ENCODE measurements at places on chromosomes 7 and 10.

DNA sequence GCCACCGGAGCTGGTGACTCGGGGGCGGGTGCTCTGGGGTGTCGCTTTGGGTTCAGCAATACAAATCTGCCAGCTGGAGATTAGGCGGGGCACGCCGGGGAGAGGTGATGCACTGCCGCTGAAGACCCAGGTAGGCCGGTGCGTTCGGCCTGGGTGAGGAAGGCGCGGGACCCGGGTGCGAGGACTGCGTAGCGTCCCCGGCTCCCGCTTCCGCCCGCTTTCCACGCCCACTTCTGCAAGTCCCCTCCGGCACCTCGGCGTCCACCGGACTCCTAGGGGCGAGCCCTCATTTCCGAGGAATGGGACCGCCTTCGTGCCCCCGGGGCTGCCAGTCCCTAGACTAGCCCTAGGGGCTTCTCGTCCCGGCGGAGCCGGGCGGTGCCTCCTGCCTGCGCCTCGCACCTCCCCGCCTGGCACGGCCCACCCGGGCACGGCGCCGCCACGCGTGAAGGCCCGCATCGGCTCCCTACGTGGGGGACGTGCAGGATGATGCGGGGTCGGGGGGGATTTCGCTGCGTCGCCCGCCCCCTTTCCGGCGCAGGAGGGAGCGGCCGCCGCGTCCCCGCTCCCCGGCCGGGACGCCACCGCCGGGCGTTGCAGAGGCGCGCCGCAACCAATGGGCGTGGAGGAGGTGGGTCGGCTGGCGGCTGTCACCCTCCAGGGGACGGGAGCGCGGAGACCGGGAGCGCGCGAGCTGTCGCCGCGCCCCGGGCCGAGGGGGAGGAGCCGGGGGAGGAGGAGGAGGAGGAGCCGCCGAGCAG is 40.0 kb downstream of the HK1 start:
- DNase-seq = peak; percentile 84

DNA sequence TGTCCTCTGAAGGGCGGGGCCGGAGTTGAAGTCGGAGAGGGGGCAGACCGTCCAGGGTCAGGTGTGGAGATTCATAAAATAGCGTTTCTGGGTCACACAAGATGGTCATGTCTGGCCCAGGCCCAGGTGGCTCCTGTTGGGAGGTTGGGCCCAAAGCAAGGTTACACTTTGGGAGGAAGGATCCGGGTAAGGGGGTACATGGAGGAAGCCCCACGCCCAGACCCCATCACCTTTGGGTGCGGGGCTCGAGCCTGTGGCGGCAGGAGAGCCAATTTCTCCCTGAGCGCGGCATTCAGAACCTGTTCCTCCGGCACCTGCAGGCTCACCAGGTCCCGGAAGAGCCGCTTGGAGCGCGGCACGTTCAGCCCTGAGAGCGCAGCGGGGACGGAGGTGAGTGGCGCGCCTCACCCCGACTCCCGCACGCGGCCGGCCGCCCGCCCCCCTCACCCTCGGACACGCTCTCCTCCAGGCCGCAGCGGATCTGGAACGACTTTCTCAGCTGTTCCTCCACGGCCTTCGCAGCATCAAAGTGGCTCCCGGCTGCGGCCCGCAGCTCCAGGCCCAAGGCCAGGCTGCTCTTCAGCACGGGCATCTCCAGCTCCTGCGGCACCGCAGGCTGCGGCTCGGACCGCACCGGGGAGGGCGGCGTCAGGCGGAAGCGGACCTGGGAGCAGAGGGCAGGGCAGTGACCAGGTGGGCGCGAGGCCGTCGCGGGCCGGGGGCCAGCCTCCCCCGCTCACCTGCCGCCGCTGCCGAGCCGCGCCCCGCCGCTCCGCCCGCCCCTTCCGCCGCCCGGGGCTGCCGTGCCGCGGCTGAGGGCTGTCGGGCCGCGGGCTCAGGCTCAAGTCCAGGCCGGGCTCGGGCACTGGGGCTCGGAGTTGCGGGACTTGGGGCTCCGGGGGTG is 644 bp downstream of the PPP1R35 start:
- DNase-seq = no peak

DNA sequence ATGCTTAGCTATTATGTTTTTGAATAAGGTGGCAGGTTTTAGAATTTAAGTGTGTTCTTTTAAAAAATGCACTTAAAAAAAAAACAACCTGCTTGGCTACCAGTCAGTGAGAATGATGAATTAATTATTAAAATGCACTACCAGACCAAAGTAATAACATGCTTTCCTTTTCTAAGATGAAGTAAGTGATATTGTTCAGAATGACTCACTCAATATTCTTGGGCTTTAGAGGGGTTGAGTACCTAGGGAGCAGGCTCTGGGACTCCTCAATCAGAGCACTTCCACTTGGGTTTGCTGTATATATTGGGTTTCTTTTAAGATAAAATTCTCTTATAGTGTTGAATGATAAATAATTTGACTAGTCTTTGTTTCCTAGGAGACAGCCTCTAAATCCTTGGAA is 8.6 kb downstream of the STAM start:
- DNase-seq = no peak

GRCh38 chr10:36448760-36449691 is 676.4 kb upstream of the ANKRD30A start:
- no peak for DNase-seq

DNA sequence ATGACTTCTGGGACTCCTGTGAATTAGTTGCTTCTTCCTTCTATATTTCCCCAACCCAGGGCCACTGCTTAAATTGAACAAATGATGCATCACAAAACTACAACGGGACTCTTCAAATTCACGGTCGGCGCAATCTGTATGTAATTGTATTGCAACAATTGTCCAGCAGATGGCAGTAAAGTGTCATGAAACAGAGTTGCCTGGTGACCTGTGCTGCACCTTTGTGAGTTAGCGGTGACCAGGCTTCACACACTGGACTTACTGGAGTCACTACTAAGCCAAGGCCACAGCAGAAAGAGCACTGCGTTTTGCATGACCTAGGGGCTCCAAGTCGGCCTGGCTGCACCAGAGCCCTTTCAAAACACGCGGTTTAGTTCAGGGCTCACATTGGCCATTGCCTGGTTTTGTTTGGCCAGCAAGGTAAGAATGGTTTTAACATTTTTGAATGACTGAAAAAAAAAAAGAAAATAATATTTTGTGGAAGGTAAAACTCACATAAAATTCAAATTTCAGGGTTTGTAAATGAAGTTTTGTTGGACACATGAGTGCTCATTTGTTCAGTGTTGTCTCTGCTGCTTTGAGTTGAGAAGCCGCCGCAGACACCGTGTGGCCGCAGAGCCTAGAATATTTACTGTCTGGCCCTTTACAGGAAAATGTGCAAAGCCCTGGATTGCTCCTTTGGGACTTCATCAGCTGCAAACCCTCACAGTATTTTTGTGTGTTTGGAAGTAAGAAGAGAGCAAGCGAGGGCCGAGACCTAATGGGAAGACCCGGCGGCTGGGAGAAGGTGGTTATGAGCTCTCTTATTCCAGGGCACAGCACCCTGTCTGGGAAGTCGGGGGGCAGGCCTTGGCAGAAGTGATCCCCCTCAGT is 23.2 kb upstream of the ZNF32 start:
- peak; percentile 67 for DNase-seq

DNA sequence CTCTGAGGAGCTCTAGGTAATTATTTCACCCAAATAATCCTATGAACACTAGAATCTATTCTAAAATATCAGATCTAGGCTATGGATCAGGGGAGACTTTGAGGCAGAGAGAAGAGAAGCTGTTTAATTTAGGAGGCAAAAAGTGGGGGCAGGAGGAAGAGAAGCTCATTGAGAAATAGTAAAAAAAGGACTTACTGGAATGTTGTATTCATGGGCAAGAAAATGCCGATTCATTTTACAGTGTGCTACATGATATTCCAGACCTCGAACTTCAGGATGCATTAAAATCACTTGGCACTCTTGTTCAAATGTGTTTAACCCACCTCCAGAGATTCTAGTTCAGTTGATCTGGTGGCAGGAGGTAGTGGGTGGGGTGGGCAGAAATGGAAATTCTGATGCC is 109.5 kb upstream of the ITGB1 start:
- DNase-seq = no peak

GRCh38 chr7:7979558-7979957 is 11.0 kb downstream of the GLCCI1 start:
- no peak for DNase-seq

DNA sequence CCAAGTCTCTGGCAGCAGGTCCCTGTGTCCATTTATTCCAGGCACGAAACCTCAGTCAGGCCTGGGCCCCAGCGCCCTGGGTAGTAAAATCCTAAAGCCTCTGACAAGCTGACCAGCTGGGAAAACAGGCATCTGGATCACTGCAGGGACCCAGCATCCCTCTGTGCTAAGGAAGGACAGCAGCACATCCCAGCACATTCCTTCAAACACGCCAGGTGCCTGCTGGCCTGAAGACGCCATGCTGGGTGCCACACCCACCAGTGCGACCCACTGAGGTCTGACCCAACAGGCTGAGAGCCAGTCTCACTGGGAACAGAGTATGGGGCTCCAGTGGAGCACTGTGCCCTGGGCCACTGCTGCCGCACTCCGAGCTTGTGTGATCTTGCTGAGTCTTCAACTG is 6.4 kb downstream of the DNAJB12 start:
- no peak for DNase-seq

GRCh38 chr10:112304267-112304859 is 21.2 kb downstream of the TECTB start:
- no peak for DNase-seq

DNA sequence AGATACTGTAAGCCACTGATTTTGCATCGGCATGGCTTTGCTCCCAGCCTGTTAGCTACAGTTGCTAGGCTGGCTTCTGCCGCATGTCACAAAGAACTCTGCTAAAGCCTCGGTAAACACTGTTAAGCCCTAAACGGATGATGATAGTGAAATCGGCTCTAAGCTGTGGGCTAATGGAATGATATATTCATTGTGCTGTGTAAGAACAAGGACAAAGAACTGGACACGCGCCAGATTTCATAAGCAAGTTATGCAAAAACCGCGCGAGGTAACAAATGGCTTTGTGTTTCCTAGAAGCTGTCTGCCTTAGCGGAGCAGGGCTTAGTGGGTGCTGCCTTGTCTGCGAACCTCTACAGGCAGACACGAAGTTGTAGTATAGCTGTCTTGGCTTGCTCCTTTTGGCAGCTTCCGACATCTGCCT is 331.3 kb upstream of the COBL start:
- DNase-seq = no peak

DNA sequence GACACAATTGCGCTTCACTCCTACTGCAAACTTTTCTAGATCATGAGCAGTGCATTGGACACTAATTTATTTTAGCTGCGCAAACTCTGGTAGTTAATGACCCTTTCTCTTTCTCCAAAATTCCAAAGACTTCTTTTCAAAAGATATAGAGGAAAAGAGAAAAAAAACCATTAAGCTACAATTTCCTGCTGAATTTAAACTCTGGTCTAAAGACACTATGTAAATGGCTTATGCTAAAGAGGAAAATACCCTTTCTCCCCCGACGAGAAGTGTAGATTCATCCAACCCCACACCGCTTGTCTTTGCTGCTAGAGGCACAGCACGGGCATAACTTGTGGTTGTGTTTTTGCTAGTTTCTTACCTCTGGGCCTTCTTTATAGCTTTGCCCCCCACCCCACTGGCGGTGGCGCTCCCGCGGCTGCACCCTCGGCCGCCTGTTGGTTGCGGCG is 84.1 kb downstream of the SNX10 start:
- no peak for DNase-seq

DNA sequence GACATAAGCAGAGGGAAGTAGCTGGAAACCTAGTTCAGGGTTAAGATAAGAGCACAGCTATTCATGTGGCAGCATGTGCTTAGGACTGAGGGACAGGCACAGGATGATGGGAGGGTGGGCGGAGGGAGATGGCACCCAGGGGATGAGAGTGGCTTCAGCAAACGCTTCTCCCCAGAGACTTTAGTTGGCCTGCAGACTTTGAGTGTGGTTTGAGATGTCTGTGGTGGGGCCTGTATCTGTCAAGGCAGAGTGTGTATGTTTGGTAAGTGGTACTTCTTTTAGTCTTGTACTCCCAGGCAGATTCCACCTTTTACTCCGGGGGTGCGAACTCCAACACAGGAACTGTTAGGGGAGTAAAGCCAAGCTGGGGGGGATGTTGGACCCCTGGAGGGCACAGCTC is 88.9 kb downstream of the WDFY4 start:
- no peak for DNase-seq

- DNase-seq = no peak
These were observed 93.2 kb downstream of the AKR1D1 start for GRCh38 chr7:138169441-138169851.

DNA sequence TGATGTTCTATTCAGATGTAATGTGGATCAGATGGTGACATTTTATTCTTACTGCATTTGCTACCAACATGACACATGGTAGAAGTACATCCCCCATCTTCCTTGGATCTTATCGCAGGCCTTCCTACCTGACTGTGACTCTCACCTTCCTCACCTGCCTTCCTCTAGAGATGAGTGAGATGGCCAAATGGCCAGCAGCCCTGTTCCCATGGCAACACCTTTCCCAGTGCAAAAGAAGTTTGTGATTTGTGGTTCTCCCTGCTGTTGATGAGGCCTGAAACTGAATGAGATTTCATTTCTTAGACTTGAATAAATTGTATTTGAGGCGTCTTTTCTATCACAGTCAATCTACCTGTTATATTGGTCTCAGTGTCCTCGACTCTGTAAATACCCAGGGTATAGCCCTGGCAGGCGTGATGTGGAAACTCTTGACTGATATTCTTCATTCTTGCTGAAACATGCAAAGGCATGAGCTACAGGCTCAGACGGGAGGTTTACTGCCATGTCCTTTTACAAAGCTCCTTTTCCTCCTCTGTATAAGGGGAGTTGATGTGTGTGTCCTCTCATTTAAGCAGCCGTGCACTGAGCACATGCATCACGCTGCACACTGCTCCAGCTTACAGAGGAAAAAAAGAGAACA is 440.7 kb upstream of the AKR1E2 start:
- DNase-seq = no peak

GRCh38 chr10:118924493-118924892 is 105.0 kb upstream of the NANOS1 start:
- no peak for DNase-seq

- no peak for DNase-seq
These were observed 25.5 kb upstream of the RBM33 start for GRCh38 chr7:155618708-155619633.

DNA sequence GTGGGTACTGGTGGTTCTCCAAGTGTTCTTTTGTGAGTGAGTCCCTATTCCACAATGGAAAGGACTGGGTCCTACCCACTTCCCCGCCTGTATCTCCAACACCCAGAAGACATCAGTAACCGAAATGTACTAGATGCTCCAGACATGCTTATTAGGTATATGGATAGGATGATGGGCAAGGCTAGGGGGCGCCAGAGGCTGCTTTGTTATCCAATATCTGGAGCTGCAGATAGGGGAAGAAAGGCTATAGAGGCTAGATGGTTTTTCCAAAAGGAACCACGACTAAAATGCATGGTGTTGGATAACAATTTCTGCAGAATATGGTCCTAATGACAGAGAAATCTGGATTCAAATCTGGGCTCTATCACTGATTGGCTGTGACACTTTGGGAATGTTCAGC is 56.2 kb upstream of the TM9SF3 start:
- peak; percentile 39 for DNase-seq

- DNase-seq = no peak
These were observed 49.3 kb upstream of the INPP5A start for GRCh38 chr10:132488231-132488821.

DNA sequence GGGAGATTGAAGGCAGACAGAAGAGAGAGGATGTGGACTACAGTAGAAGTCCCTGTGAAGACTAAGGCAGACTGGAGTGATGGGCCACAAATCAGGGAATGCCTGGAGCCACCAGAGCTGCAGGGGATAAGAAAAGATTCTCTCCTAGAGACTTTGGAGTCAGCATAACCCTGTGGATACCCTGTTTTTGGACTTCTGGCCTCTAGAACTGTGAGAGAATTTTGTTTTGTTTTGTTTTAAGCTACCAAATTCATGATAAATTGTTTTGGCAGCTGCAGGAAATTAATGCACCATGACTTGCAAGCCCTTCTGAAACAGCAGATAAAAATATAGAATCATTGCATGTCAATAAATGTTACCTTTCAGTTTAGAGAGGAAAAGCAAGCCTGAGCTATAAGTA is 41.3 kb downstream of the INHBA start:
- no peak for DNase-seq

All from neural crest cell (in vitro differentiated cells).